Stimulated activated CD8-positive, alpha-beta memory T cell treated with anti-CD3 and anti-CD28 coated beads, Interleukin-4, amount 100 ng/mL, for 1 hour (primary cell): ENCODE measurements at places on chromosomes 16 and 17.

DNA sequence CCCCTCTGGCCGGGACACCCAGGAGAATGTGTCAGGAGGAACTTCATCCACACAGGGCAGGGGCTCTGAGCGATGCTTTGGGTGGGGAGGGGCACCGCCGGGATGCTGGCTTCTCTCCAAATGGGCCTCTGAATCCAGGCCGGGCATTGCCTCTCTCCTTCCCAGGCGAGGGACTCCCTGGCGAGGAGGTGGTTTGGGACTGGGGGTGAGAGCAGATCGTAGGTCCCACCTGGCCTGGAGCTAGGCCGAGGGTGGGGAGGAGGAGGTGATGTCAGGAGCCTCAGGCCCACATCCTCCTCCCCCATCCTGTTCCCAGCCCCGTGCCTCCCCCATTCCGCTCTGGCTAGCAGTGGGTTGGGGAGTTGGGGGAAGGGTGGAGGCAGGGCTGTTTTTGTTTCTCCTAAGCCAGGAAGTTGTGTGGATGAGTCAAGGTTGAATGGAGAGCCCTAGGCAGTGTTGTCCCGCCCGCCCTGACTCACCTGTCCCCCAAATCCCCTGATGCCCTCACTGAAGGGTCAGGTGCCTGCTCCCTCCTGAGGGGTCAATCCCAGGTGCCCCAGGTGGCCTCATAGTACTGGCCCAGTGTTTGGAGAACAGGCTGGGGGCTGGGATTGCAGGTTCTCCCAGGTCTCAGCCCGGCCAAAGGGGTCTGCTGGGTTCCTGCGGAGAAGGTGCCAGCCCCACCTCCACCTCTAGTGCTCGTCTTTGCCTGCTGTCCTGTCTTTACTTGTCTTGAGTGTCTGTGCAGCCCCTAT lies 2.8 kb downstream of the GRB7 start:
- DNase-seq, result no peak

DNA sequence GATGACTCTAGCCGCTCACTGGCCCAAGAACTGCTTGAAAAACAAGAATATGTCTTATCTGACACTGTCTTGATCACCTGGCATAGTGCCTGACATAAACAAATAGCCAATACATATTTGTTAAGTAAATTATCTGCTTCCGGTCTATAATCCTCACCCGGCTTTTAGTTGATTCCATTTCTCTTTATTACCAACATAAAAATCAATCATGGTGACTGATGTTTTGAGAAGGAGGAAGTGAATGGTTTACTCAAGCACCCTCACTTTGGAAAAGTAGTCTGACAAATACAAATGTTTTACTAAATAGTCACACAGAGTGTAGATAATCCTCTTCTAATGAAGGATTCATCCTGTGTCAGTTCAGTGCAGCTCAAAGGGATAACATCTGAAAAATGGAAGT lies 47.0 kb downstream of the SKAP1 start:
- no peak for DNase-seq

GRCh38 chr16:70576431-70577255 lies 53.0 kb downstream of the SF3B3 start:
- no peak for DNase-seq

DNA sequence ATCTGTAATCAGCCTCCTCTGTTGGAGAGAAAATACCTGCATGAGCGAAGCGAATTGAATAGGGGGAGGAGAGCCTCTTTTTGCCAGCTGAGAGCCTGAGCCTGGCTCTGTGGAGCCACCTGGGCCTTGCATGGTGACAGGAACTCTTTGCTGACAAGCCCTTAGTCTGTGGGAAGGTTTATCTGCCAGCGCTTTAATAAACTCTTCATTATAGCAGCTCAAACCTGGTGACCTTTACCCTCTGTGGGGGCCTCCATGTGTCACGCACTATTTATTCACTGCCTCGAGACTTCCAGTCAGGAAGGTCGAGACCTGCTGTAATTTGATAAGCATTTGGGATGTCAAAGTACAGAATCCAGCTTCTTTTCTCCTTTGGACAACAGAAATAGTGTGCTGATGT lies 282.6 kb downstream of the CBLN1 start:
- DNase-seq, result no peak

DNA sequence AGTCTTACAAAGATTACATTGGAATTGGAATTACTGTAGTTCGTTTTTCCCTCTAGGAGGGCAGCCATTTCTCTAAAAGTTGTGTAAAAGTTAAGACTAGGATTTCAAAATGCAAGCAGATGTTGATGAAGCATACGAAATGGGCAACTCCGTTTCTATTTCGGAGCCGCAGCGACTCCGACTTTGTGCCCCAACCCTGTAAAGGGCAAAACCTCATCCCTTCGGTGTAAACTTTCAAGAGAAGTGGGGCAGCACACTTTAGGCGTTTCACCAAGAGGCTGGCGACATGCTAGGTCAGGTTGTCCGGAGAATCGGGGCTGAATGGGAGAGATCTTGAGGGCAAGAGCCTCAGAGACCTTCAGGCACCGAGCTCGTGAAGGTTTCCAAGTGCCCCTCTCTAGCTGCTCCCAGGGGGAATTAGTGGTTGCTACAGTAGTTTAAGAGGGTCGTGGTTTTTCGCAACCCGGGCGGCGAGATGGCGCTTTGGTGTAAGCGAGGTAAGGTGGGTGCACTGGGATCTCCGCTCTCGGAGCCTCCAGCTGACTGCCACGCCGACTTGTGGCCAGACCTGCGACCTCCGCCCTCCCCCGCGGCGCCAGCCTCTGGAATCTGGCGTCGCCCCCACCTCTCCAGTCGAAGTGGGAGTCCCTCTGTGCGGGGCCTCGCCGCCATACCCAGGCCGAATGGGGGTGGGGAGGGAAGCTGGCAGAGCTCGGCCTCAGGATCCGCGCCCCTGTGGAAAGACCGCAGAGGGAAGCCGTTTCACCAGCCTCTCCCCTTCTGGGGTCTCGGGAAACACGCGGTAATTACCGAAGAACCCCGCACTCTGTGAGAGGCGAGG lies 1.0 kb upstream of the HEXIM2 start:
- DNase-seq, result peak; percentile 37

- DNase-seq, result no peak
Observed at GRCh38 chr17:8326511-8327302, 12.9 kb upstream of the ODF4 start.

DNA sequence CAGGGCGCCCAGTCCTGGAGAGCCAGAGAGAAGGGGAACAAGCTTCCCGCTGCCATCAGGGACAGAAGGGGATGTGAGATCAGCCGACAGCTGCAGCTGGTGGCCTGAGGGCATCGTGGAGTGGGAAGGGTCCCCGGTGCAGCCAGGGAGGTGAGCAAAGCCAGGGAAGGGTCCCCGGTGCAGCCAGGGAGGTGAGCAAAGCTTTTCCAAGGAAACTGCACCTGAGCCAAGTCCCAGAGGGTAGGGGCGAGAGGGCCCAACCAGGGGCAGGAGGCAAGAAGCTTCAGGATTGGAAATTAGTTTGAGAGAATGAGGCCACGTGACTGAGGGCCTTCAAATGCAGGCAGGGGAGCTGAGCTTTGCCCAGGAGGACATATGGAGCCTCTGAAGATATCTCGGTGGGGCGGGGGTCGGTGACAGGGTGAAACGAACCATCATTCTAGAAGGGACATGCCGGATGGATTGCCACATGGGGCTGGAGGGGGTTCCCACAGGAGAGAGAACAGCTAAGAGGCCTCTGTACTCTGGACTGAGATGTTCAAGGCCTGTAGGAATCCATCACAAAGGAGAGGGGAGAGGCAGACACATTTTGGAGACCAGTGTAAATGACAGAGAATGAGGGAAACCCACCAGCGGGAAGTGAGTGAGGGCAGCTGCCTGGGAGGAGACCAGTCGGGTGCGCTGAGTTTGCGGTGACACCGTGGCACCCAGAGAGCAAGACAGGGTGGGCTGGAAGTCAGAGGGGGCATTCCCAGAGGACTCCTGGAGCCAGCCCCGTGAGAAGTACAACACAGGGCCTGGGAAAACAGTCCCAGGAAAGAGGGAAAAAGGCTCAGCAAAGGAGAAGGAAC lies 31.4 kb upstream of the RPH3AL start:
- DNase-seq, result no peak

GRCh38 chr17:79576333-79576732 lies 34.5 kb downstream of the RBFOX3 start:
- DNase-seq, result no peak

GRCh38 chr17:29180788-29181160 lies 576 bp upstream of the MYO18A start:
- no peak for DNase-seq

- DNase-seq, result no peak
Observed at GRCh38 chr16:59545721-59546120, 811.6 kb upstream of the GOT2 start.

- DNase-seq, result peak; percentile 41
Observed at GRCh38 chr17:81393684-81394376, 1.4 kb upstream of the BAHCC1 start.

GRCh38 chr16:17899141-17899540 lies 428.4 kb upstream of the XYLT1 start:
- no peak for DNase-seq

- DNase-seq, result no peak
Observed at GRCh38 chr16:20401066-20401465, 3.5 kb downstream of the PDILT start.

- no peak for DNase-seq
Observed at GRCh38 chr16:1159325-1159972, 6.5 kb downstream of the CACNA1H start.

DNA sequence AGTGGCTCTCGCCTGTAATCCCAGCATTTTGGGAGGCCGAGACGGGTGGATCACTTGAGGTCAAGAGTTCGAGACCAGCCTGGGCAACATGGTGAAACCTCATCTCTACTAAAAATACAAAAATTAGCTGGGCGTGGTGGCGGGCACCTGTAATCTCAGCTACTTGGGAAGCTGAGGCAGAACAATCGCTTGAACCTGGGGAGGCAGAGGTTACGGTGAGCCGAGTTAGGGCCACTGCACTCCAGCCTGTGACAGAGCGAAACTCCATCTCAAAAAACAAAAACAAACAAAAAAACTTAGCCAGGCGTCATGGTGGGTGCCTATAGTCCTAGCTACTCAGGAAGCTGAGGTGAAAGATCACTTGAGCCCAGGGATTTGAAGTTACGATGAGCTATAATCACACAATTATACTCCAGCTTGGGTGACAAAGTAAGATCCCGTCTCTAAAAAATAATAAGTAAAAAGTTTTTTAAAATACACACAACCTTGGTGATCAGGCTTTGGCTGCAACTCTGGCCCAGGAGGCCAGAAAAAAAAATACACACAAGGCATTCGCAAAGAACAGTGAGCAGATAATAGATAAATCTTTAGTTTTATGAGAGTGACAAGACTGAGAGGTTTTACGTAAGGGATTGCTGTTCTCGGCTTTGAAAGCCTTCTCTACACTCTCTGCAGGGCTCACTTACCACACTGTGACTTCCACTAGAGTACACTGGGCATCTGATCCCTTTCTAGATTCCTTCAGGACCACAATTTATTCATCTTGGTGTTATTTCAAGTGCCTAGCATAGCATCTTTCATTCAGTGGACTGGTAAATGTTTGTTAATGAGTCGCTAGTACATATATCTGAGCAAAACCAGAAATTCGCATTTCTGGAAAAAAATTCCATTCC lies 5.9 kb downstream of the GSPT1 start:
- DNase-seq, result no peak

GRCh38 chr16:14117051-14117450 lies 45.9 kb downstream of the MRTFB start:
- no peak for DNase-seq

- no peak for DNase-seq
Observed at GRCh38 chr16:67703626-67704025, 15.5 kb downstream of the GFOD2 start.

- DNase-seq, result no peak
Observed at GRCh38 chr16:23710504-23710903, 2.5 kb downstream of the ERN2 start.

- DNase-seq, result no peak
Observed at GRCh38 chr16:26005336-26005735, 313.6 kb downstream of the HS3ST4 start.

GRCh38 chr16:80899809-80900592 lies 95.6 kb upstream of the CDYL2 start:
- DNase-seq, result no peak
